ENCODE measurements at places on chromosomes 7 and 10.
A peak's percentile ranks its signal among the peaks of the same experiment; 100 is the strongest.

DNA sequence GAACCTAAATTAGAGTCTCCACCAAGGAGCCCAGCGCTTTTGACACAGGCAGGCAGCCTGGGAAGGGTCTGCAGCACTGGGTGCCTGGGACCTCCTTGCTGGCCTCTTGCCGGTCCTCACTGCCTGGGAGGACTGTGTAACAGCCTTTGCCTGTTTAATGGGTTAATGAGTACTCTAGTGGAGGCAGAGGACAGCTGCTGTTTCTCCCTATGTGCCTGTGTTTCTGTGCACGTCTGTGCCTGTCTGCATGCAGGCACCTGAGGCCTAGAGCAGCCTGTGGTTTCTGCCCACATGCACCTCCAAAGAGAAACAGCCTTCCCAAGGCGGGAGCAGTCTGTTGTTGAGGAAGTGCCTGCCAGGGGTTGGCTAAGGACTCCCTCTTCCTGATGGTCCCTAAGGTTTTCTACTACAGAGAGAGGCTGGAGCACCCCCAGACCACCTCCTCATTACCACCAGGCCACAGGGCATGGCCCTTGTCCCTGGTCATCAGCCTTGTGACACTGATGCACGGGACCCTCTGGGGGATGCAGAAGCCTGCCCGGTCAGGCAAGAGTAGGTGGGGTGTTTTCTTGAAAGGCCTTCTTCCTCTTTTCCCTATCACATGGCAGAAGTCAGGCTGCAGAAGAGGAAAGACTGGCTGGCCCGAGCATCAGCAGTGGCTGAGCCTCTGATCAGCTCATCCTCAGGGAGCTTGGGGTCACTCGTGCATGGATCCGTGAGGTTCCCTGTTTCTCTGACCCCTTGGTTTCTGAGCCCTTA, 14.2 kb downstream of the SLC29A3 start:
- DNase-seq = peak; percentile 76

GRCh38 chr10:129030996-129031843, 435.8 kb upstream of the MGMT start:
- no peak for DNase-seq

DNA sequence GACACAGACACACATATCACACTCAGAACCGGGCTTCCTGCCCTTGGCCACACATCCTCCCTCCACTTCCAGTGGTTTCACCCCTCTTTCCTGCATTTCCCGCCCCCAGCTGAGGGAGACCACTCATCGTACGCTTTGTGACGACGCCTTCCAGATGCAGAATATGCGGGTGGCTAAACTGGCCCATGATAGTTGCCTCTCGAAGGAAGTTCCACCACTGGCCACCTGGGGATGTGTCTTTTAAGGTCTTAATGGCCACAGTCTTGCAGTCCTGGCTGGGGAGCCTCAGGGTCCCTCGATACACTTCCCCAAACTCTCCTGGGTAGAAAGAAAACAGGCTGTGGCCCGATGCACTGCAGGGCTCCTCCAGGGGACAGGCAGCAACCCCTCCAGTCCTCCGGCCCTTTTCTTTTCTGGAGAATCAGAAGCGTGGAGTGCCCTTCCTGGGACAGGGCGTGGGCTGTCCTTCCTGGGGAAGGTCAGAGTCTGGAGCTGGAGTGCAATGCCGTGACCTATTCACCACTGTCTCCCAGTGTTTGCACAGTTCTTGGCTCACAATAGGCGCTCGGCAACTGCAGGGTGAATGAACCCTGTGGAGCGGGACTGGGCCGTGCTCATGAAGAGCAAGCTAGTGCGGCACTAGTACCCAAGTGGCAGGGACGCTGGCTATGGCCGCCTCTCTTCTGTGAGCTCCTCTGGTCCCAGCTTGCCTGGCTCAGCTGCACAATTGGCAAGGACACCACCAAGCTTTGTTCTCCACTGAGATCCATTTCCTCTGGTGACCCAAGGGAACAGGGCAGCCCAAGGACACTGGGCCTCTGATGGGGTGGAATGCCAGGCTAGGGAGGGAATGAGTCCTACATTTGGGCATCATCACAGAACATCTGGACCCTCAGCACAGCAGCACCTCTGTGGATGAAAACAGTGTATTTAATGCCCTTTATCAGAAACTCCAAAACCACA, 13.2 kb downstream of the EPHA1 start:
- peak; percentile 59 for DNase-seq

GRCh38 chr7:79317728-79318127, 135.7 kb downstream of the MAGI2 start:
- no peak for DNase-seq

All from upper lobe of right lung (tissue), 1 donor.